ENCODE measurements at places on chromosomes 4 and X. TPM values are rescaled to one million over a fixed set of nuclear protein-coding genes. Genes with fewer than 3 reads are reported as not detected.

Gene PAGE1
- total RNA-seq, result not detected

DNA sequence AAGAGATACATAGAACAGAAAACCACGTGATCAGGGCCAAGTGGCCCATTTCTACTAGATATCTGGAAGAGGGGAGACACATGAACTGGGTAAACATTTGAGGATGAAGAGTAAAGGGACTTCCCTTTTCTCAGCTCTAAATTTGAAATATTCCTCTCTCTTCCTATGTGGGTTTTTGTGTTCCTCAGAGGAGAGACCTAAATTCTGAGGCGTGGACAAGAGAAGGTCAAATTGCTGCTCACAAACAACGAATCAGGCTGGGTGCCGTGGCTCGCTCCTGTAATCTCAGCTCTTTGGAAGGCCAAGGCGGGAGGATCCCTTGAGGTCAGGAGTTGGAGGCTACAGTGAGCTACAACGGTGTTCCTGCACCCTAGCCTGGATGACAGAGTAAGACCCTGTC lies 216.0 kb downstream of the PTTG2 start:
- no peak for DNase-seq

- no peak for DNase-seq
Observed at GRCh38 chrX:129777218-129778030, 2.3 kb upstream of the SASH3 start.

DNA sequence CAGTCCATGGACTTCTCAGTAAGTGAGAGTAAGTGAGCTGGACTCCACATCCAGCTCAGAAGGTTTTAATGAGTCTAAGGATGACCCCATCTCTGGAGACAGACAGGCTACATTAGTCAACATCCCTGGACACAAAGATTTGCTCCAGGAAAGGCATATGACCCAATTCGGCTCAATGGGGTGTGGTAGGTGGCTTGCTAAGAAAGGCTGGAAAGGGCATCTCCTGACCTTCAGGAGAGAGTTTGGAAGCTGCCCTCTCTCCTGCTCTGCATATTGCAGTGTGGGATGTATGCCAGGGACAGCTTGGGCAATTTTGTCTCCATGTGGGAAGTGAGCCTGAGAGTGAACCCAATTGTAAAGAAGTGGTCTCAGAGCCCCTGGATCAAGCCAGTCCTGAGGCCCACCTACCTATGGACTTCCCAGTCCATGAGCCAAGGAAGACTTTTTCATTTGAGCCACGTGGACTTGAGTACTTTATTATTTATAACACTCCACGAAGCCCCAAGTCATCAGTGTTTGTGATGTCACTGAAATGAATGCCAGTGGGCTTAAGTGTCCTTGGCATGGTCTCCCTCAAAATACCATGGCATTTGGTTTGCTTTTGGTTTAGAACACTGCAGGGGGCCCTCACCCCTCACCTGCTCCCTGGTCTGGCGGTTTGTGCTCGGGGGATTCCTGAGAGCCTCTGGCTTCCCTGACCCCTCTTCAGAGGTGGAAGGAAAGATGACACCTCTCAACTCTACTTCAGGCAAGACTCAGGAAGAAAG lies 10.4 kb upstream of the ABLIM2 start:
- DNase-seq, result no peak

DNA sequence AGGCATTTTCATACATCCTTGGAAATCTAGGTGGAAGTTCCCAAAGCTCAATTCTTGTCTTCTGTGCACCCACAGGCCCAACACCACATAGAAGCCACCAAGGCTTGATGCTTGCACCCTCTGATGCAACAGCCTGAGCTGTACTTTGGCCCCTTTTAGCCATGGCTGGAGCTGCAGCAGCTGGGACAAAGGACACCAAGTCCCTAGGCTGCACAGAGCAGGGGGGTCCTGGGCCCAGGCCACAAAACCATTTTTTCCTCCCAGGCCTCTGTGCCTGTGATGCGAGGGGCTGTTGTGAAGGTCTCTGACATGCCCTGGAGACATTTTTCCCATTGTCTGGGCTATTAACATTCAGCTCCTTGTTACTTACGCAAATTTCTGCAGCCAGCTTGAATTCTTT lies 124.0 kb upstream of the S100G start:
- no peak for DNase-seq

GRCh38 chr4:68572653-68573170 lies 3.4 kb downstream of the UGT2B17 start:
- DNase-seq, result no peak

- DNase-seq, result no peak
Observed at GRCh38 chr4:121769341-121769740, 4.4 kb upstream of the SMIM43 start.

DNA sequence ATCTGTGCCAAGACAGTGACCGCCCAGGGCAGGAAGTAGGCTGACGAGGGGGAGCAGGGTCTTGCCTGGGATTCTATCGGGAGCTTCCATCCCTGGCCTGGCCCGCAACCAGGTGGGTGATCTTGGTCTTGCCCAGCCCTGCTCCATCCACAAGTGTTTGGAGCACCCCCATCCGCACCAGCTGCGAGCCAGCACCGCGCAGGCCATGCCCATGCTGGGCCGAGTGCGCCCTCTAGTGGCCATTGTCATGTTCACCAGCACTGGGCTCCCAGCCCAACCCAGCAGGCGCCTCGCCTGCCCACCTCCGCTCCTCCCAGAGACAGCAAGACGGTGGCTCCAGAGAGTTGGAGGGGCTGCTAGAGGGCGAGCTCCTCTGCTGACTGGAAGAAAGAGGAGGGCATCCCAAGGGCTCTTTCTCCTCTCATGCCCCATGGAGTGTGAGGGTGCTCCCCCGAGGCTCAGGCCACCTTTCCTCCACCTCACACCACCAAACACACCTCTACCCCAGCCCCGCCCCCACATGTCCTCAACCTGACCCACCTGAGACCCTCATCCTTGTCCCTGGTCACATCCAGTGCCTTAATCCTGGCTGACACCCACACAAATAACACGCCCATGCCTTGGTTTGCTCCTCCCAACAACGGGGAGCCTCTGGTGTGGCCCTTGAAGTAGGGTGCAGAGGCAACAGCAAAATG lies 9.8 kb upstream of the ATP2B3 start:
- peak; percentile 82 for DNase-seq

Gene UNC5C
- 3.8 TPM for total RNA-seq

DNA sequence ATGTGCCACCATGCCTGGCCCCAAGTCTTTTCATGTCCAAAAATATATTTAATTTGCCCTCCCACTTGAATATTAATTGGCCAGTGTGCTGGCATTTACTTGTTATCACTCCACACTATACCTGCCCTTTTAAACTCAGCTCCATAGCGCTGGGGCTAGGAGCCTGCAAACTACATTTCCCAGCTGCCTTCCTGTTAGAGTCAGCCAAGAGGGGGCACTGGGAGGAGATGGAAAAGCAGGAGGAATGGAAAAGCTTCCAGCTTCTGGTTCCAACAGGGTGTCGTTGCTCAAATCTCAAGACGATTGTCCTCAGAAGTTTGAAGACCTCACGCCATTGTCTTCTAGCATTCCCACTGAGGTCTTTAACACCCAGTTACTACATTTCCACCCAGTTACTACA lies 315.5 kb downstream of the BCOR start:
- DNase-seq, result no peak

Gene APBB2
- total RNA-seq, result 37.3 TPM

DNA sequence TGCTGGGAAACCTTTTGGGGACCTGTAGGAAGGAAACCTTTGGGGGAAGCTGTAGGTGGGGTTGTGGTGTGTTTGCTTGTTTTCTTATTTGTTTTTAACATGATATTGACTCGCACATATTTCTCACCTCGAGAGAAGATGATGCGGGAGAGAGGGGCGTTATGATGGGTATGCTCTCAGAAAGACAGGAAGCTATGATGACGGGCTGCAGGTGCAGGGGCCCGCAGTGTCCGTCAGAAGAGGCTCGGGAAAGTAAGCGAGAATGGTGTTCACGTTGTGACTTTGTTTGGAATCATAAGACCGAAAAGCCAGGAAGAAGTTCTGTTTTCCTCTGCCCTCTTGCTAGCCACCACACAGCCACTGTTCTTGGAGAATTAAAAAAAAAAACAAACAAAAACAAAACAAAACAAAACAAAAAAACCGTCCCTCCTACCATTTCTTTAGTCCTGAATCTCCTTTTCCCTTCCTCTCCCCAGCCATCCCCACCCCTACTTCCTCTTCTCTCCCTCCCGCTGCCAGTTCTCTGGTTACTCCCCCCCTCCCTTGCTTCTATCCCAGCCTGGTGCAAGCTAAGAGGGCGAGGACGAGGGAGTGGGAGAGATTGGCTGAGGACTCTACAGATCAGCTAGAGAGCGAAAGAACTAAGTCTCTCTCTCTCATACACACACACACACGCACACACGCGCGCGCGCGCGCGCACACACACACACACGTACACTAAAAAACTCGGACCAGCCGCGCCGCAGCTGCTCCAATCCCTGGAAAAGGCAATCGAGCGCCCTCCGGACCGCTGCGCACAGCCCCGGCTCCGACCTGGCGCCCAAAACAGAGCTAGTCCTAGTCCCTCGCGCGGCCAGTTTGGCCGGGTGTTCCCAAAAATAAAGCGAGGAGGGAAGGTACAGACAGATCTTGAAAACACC lies at the start of gene BMP3:
TSS of gene BMP3 (plus strand) at position 648 of the 920 bp plus-strand sequence. CDS start 577 bp downstream, outside the sequence.
- no peak for DNase-seq

- no peak for DNase-seq
Observed at GRCh38 chrX:45758319-45758718, 557.6 kb upstream of the DIPK2B start.

Gene HERC5
- total RNA-seq, result 2.3 TPM

Gene TBC1D8B
- 3.6 TPM for total RNA-seq

DNA sequence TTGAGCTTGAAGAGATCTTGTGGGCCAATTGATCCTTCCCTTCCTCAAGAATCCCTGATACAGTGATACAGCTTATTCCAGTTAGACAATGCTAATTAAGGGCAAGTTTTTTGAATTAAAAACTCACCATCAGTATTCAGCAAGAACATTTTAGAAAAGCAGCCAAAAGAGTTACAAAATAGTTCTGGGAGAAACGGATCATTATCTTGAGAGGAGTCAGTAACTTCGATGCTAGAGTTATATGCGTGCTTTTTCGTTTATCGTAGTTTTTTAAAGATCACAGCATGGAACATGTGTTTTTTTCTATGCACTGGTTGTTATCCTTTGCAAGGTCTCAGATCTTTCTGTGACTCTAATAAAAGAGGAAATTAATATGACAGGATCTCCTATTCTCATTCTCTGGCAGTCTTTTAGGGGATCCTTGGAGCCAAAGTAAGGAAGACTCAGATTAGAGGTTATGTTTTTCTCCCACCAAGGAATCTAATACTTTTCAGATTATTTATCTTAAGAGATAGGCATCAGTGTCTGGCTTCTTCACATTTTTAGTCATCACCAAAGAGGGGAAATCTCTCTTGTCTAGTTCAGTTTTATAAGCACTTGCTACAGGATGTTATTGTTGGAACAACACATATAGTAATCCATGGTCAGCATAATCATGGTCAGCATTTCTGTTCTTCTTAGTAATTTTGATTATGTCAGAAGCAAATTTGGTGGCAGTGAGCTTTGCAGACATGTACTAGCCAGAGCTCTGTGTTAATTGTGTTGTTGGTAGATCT lies 109.7 kb downstream of the PDLIM5 start:
- no peak for DNase-seq

Gene ADH1A
- not detected for total RNA-seq

- DNase-seq, result no peak
Observed at GRCh38 chr4:177441061-177441802, 1.0 kb downstream of the AGA start.

DNA sequence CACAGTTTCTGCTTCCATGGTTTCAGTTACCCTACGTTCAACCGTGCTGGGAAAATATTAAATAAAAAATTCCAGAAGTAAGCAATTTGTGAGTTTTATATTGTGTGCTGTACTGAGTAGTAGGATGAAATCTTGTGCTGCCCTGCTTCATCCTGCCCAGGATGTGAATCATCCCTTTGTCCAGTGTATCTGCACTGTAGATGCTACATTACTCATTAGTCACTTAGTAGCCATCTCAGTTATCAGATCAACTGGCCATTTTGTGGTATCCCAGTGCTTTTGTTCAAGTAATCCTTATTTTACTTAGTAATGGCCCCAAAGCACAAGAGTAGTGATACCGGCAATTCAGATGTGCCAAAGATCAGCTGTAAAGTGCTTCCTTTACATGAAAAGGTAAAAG lies 97.9 kb downstream of the COX18 start:
- DNase-seq, result no peak

- DNase-seq, result no peak
Observed at GRCh38 chr4:6733358-6734164, 17.6 kb downstream of the BLOC1S4 start.

- DNase-seq, result no peak
Observed at GRCh38 chr4:135065366-135065765, 863.8 kb upstream of the PABPC4L start.

Gene DACH2
- total RNA-seq, result not detected

GRCh38 chrX:106035064-106035463 lies 3.5 kb downstream of the SERPINA7 start:
- no peak for DNase-seq

Gene MFSD8
- 8.3 TPM for total RNA-seq

- no peak for DNase-seq
Observed at GRCh38 chr4:60913671-60914070, 286.5 kb upstream of the ADGRL3 start.

DNA sequence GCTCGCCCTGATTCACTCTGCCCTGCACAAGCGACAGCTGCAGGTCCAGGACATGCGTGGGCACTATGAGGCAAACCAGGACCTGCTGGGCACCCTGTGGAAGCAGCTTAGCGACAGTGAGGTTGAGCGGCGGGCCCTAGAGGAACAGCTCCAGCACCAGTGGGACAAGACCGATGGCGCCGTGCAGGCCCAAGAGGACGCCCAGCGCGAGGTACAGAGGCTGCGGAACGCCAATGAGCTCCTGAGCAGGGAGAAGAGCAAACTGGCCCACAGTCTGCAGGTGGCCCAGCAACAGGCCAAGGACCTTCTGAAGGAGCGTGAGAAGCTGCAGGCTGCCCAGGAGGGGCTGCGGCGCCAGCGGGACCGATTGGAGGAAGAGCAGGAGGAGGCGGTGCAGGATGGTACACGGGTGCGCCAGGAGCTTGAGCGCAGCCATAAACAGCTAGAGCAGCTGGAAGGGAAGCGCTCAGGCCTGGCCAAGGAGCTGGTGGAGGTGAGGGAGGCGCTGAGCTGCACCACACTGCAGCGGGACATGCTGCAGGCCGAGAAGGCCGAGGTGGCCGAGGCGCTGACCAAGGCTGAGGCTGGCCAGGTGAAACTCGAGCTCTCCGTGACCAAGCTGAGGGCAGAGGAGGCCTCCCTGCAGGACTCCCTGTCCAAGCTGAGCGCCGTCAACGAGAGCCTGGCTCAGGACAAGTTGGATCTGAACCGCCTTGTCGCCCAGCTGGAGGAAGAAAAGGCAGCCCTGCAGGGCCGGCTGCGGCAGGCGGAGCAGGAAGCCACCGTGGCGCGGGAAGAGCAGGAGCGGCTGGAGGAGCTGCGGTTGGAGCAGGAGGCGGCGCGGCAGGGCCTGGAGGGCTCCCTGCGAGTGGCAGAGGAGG lies 12.8 kb downstream of the SMIM10L2A start:
- no peak for DNase-seq

DNA sequence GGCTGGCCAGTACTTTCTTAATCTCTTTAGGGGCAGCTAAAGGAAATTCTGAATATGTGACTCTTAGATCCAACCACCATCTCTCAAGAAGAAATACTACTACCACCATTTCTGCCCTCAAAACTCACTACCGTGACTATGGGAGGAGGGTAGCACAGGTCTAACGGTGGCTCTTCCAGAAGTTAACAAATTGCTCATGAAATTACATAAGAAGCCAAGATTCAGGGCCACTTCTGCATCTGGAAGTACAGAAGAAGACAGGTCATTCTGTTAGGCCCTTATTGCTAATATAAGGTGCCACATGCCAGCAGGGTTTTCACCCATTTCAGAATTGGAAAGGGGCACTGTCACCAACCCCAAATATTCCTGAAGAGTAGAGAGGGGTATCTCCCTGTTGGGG lies 19.6 kb upstream of the NKRF start:
- no peak for DNase-seq
